ENCODE measurements at places on chromosomes 5 and 9.

GRCh38 chr5:124995421-124995820, 249.0 kb upstream of the ZNF608 start:
- DNase-seq: no peak

- DNase-seq: no peak
Observed at GRCh38 chr5:148902478-148902877, 76.1 kb downstream of the ADRB2 start.

- DNase-seq: no peak
Observed at GRCh38 chr9:3007326-3007725, 163.4 kb upstream of the PUM3 start.

GRCh38 chr9:81669866-81670265, 19.5 kb downstream of the TLE1 start:
- no peak for DNase-seq

- no peak for DNase-seq
Observed at GRCh38 chr5:119943148-119943547, 313.8 kb downstream of the FAM170A start.

DNA sequence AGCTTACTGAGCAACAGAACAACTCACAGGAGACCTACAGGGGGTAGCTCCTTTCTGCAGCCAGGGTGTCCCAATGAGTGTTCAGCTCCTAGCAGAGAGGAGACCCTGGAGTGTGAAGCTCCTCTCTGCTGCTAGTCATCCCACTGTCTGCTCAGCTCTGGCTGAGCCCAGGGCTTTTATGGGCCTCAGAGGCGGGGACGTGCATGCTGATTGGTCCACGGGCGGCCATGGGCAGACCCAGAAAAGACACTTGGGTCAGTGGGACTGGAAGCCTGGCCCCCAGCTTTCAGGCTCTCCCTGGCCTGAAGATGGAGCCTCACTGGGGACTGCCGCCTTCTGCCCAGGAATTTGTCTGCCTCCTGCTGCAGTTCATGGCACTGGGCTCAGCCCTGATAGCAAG, 40.6 kb downstream of the TSPAN17 start:
- no peak for DNase-seq

Measured in ascending aorta (tissue), 2 donors.